Epithelial cell of proximal tubule (primary cell): ENCODE measurements at places on chromosomes 2 and 18. TPM values are rescaled to one million over a fixed set of nuclear protein-coding genes. Genes with fewer than 3 reads are reported as not detected.

Gene REG1B
- total RNA-seq: not detected in 2 replicates

Gene OR6B3
- not detected in 2 replicates for total RNA-seq

Gene HOXD8
- 18.0 and 26.5 TPM in 2 replicates for total RNA-seq

Gene REG3G
- not detected in 2 replicates for total RNA-seq

DNA sequence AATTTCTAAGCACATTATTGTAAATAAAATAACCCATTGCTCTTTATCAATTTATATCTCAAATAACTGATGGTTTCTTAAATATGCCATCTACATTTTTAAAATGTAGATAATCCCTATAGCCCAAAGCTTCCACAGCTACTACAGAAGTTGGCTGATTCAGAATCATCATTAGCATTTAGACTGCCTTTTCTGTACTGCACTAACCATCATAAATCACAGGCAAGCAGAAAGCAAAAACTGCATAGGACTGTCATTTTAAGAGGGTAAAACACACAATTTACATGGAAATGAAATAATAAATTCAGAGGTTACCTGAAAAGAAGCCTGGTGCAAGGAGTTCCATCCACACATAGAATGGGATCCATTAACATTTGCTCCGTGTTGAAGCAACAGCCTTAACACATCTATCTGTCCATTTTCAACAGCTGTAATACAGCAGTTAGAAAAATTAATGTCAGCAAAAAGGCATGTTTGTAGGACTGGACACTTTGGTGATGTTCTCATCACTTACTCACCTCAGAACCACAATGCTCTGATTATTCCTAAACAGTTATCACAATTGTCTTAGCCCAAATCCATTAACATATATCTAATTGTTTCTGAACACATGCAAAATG lies 38.4 kb upstream of the CHAC2 start:
- DNase-seq: no peak

Gene SELENOI
- total RNA-seq: 19.3 and 27.1 TPM in 2 replicates
